ENCODE measurements at places on chromosomes 7 and 10.

DNA sequence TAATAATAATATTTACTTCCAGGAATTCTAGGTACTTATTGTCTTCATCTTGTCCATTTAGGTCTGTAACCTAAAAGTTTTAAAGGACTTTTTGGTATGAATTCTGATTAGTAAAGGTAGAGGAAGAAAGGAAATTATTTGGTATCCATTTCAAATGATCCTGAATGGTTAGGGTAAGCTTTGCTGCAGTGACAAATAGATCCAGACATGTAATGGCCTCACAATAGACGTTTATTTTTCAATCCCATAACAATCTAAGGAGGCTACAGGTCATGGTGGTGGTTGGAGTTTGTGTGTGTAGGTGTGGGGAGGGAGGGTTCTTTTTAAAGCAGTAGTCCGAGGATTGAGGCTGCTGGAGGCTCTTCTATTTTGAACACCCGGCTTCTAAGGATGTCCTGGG is 5.3 kb downstream of the FBH1 start:
- no peak for DNase-seq

DNA sequence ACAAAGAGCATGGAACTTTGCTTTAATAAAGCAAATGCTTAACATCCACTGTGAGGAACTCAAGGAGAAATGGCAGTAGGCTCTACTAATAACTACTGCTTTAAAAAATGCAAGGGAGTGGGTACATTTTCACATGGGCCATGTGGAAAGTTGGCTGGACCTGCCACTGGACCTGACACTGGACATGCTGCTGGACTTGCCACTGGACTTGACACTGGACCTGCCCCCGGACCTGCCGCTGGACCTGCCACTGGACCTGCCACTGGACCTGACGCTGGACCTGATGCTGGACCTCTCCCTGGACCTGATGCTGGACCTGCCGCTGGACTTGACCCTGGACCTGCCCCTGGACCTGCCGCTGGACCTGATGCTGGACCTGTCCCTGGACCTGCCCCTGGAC is 32.6 kb downstream of the DIP2C start:
- DNase-seq: peak; percentile 20

DNA sequence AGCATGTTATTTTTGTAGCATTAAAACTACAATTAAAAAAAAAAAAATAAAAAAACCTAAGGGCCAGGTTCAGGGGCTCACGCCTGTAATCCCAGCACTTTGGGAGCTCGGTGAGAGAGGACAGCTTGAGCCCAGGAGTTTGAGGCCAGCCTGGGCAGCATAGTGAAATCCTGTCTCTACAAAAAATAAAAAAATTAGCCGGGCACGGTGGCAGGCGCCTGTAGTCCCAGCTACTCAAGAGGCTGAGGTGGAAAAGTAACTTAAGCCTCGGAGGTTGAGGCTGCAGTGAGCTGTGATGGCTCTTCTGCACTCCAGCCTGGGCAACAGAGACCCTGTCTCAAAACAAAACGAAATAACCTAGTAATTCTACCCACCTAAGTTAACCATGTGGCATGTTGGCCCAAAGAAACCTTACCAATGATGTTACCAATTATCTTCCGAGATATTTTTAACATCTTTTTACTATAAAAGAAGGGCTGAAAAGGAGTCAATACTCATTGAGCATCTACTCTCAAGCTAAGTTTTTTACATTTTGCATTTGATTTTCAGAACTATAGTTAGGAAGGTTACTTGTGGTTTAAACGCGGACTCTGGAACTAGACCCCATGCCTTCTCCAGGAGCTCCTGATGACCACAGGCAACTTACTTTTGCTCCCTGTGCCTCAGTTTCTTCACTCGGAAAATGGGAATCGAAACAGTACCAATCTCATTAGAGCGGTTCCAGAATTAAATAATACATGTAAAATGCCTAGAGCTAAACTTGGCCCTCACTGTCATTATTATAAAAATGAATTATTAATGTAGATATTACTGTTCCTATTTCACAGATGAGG is 1.4 kb downstream of the ITGB1 start:
- no peak for DNase-seq

DNA sequence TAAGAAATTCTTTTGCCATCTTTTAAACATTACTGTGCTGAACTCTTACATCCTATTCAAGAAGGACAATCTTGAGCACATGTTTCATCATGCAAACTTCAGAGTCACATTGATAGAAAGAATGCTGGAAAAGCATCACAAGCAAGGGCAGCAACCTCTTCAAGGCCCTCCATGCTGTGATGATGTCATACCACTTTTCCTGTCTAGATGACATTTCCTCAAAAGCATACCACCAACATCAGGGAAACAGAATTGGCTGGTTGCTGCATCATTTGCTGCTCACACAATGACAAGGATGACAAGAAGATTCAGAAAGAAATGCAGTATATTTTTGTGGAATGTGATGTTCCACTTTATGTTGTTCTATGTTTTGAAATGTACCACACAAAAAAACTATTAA is 37.6 kb downstream of the CYP2C8 start:
- DNase-seq: no peak

GRCh38 chr7:50594734-50595485 is 29.7 kb upstream of the DDC start:
- DNase-seq: no peak

- no peak for DNase-seq
Measured at GRCh38 chr7:116653204-116653603, 18.8 kb upstream of the MET start.

- DNase-seq: no peak
Measured at GRCh38 chr7:83441-83840, 108.9 kb upstream of the FAM20C start.

DNA sequence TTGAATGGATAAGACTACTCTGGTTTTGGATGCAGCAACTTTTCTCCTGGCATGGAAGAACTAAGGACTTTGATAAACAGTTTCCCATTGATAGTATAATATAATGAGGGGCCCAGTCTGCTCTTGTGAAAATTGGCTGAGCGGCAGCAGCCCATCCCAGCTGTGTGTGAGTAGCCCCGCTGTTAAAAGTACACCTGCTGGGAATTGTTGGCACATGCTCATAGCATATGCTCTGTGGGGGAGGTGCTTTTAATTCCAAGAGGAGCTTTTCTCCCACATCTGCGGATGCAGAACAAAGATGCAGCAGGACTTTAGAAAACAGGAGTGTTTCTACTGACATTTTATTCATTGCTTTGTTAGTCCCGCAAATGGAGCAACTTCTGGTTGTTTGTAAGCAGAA is 19.0 kb downstream of the SRI start:
- no peak for DNase-seq

DNA sequence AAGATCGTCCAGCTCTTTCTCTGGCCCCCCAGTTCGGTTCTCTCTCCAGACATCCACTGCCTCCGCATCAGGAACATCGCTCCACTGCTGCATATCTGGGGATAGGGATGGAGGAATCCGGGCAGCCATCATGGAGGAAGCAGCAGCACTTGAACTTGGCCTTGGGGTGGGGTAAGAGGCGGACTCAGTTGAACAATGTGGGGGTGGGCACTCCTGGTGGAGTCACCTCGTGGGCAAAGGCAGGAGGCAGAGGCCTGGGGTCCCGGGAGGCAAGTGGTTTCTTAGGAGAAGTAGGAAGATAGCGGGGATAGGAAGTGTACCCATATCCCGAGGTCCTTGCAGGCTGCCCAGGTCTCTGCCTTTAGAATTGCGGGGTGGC is 98.3 kb downstream of the CHST15 start:
- DNase-seq: no peak

- DNase-seq: no peak
Measured at GRCh38 chr10:51894771-51895578, 195.6 kb upstream of the CSTF2T start.

DNA sequence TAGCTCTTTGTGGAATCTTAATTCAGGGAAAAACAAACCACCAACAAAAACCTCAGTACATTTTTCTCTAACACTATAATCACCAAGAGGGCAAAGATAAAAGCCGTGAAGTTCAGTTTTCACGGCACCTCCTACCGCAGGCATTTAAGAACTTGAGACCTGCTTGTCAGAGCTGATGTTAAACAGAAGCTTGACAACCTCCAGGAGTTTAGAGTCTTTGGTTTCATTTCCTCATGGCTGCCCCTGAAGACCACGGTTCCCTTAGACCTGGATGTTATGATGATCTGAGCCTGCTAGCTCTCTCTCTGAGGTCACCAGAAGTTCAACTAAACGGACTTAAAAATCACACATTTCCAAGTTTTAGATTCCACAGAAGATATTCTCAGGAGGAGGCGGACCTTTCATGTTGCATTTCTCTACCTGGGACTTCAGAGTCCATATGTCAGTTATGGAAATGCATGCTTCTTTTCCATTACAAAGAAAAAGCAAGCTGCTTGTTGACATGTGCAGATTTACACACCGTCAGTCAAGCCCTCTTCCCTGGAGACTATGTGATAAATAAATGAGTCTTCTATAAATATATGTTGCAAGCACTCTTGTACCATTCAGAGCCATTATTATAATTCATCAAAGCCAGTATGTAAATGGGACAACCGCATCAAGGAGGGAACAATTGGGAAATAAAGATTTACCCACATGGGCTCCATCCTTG is 258.0 kb downstream of the GFRA1 start:
- DNase-seq: no peak

GRCh38 chr7:30813466-30813865 is 42.2 kb downstream of the MINDY4 start:
- DNase-seq: no peak

DNA sequence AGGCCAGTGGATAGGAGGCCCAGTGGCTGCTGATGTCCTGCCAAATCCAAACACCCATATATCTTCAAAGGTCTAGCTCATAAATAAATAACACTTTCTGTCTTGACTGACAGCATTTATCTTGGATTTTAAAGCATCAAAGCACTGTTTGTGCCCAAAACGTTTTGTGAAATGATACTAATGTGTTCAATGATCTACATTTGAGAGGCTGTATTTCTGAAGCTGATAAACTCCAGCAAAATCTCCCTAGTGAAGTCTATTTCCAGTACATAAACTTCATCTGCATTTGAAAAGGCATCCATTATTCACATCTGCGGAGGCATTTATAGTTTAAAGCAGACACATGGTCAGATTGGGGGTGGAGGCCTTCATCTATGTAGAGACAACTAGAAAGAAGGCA is 276.3 kb downstream of the HPSE2 start:
- DNase-seq: no peak

- DNase-seq: peak; percentile 56
Measured at GRCh38 chr10:78553792-78554191, 515.0 kb upstream of the ZMIZ1 start.

GRCh38 chr7:16695621-16696237 is 49.7 kb downstream of the BZW2 start:
- DNase-seq: peak; percentile 73
